ENCODE measurements at places on chromosomes 11 and 22. TPM values are rescaled to one million over a fixed set of nuclear protein-coding genes. Genes with fewer than 3 reads are reported as not detected.

Gene OR51B5
- 0.63 TPM for total RNA-seq

Gene EPS8L2
- 19.5 TPM for total RNA-seq

Gene SPON1
- 96.1 TPM for total RNA-seq

Gene RASD2
- 0.19 TPM for total RNA-seq

Gene MOV10L1
- total RNA-seq, result 0.36 TPM
